NCI-H146 (cell line): ENCODE measurements at places on chromosomes 3 and 15.
A peak's percentile ranks its signal among the peaks of the same experiment; 100 is the strongest.

GRCh38 chr3:56954125-56954524 is 106.3 kb upstream of the SPATA12 start:
- DNase-seq: no peak

GRCh38 chr15:40902605-40903561 is 8.6 kb downstream of the VPS18 start:
- no peak for DNase-seq

DNA sequence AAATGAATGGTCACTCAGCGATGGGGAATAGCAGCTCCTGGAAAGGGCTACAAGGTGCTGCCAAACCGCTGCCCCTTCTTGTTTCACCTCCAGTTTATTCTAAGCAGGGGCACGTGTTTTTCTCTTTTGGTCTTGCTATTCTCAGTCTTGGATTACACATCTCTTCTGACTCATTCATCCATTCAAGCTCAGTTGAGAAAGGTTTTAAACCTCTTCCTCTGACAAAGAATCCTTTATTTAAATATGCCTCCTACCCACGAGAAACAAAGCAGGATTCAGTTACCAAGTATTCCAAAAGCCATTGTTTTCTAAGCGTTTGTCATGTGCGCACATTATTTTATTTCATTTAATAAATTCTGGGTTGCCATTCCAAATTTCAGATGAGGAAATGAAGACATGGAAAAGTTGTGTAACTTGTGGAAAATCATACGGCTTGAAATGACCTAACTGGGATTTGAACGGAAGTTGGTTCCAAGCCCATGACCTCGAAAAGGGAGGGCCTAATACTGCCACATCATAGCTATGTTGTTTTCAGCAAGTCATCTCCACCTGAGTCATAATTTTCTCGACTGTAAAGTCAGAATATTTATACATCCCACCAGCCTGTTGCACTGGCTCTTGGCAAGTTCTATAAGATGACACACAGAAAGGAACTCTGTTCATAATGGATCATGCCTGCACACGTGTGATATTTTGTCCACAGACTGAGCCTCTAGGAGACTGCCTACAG is 292.0 kb upstream of the SLCO3A1 start:
- DNase-seq: no peak

DNA sequence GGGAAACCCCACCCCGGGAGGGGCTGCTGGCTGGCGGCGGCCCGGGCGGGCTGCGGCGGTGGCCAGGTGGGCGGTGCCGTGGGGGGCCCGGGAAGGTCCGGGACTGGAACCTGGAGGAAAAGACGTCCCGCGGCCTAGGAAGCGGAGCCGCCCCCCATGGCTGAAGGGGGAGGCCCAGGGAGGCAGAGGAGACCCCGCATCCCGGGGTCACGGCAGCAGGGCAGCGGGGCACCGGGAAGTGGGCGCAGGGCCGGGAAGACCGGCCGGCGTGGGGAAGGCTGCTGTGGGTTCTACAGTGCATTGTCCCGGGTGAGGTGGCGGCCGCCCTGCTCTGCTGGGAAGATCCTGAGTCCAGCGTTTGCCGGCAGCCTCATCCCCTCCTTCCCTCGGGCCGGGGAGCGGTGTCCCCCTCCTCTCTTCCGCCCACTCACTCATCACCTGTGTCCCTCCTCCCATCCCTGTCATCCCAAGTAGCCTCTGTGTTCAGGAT is 525 bp upstream of the FSTL1 start:
- DNase-seq: no peak

DNA sequence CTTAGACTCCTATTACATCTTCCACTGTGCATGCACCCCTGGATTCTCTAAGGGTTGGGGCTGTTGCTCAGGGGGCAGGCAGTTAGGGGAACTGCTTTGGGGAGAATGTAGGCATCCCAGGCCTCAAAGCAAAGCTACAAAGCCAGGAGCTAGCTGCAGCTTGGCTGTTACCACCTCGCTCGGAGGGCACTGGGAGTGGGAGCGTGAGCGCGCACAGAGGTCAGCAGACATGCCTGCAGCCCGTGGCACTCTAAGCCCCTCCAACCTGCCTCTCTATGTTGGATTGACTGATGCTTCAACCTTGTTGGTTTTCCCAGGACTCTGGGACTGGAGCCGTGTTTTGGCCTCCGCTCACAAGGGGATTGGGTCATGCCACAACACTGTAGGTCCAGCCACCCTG is 69.8 kb downstream of the CPN2 start:
- DNase-seq: no peak

GRCh38 chr3:186217820-186218164 is 108.9 kb upstream of the ETV5 start:
- no peak for DNase-seq

DNA sequence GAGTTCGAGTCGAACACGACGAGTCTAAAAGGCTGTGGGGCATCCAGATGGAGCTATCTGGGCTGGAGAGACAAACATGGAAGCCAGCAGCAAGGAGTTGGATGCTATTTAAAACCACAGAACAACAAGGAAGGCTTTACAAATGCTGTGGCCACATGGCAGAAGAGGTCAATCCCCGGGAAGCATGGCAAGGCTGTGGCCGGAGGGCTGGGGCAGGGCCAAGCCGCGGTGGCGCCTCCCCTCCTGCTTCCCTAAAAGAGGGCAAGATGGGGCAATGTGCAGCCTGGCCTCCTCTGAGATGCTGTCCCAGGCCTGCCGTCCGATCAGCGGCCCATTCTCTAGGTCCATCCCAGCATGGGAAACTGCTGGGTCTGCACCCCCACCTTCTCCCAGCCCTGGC is 139.1 kb downstream of the SRGAP3 start:
- no peak for DNase-seq

DNA sequence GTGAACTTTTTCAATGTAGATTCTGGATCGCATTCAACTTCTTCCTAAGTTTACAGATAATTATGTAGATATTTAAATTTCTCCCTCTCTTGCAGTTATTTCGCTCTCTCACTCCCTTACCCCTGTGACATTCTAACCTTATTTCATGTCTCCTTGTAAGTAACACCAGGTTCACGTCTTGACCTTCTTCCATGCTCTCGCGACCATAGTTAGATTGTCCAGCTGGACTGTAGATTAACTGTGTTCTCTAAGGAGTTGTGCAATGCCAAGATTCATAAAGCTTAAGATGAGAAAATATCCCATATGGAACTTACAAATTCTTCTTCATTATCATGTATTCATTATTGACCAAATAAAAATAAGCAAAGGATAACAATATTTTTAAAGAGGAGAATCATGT is 430.5 kb downstream of the GABRG3 start:
- no peak for DNase-seq

DNA sequence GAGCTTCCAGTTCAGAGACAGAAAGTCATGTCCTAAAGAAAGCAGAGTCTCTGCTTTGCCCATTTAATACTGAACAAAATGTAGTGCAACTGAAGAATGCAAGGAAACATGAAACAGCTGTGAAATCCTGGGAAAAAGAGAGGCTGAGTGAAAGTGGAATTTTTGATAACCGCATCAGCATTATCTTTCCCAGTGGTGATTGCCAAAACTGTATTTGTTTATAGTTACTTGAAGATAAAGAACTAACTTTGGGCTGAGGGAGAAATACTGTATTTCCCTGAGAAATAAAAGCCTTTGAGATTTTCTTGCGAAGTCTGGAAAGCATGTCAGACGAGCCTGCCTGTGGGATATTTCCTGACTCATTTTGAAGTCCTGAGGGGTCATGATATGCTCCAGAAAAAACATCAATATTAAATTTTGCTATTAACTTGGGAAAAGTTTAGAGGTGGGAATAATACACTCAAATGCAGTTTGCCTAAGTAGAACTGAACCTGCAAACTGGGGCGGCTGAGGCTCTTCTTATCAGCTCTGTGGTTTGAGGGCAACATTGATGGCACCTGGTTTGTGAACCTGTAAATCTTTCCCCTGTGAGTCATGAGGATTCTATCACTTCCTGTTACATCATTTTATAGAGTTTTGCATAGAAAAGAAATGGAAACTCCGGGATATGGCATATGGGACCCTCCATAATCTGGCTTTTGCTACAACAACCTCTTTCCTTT is 855.3 kb downstream of the MCTP2 start:
- no peak for DNase-seq

DNA sequence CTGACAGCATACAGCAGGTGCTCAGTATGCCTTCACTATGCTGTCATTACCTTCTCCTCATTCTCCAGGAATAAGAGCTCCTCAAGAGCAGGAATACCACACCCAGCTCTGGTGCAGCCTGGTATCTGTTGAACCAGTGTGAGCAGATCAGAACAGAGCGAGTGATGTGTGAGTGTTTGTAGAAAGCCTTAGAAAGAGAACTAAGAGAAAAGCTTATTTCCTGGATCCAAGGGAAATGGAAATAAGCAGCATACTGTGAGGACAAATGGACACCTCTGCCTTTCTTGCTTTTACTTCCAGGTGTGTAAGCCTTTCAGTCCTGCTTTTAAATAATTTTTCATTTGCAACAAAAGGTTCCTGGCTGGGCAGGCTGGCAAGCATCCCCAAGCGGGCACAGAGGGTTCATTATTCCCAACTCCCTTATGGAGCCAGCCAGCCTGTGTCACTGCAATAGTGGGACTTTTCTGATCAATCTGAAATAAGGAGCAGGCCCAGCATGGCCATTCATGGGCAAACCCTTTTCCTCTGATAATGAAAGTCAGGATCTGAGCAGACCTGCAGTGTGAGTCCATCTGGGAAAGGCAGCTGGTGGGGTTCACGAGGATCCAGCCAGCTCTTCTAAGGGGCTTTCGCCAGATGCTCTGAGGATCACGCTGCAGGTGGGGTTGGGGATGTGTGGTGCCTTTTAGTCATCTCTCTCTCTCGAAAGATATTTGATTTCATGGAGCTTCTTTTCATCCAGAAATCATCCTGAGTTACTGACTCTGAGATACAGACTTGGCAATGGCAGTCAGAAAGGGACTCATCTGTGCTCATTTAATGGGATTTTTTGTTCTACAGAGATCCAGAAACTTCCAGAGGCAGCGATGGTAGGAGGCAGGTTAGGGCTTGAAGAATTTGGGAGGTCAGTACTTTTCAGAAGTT is 594.9 kb upstream of the CFAP20DC start:
- DNase-seq: no peak

- DNase-seq: no peak
Observed at GRCh38 chr3:178140531-178141304, 395.5 kb upstream of the KCNMB2 start.

DNA sequence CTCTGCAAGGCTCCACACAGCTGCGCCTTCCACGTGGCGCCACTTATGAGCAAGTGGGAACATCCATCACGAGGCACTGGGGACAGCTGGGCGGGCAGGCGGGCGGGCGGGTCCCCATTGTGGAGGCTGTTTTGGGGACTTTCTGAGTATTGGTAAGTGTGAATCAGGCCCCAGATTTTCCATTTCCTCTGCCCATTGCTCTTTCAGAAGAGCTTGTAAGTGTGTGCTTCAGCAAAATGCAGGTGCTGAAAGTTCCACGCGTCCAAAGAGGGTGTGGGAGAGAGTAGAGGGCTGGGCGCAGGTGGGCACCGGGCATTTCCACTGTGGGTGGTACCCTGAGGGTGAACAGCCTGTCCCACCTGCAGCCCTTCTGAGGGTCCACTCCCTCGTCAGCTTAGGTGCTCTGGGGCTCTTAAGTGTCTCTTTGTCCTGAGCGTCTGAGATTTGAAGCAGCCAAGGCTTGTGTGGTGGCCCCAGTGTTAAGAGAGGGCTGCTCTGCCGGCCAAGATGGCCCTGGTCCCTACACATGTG is 177.1 kb downstream of the RPLP1 start:
- no peak for DNase-seq

DNA sequence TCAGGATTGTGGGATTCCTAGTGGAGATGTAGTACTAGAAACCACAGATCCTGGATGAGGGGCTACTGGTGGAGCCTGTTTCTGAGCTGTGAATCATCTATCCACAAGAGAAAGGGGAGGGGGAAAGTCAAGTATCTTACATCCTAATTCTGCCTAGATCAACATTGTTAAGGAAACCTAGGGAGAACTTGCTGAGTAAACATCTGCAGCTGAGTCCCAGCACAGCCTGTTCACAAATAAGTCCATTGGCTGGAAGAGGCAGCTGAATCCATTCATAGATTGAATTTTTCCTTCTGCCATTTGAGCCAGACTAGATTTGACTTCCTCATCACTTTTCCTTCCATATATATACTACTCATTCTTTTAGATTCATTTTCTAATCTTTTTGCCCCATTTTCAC is 460.5 kb downstream of the TUSC7 start:
- DNase-seq: peak; percentile 22

GRCh38 chr3:2741516-2741915 is 368.7 kb downstream of the IL5RA start:
- no peak for DNase-seq

- no peak for DNase-seq
Observed at GRCh38 chr3:73695841-73696240, 71.1 kb upstream of the PDZRN3 start.

GRCh38 chr3:89654031-89654430 is 546.6 kb downstream of the EPHA3 start:
- no peak for DNase-seq

DNA sequence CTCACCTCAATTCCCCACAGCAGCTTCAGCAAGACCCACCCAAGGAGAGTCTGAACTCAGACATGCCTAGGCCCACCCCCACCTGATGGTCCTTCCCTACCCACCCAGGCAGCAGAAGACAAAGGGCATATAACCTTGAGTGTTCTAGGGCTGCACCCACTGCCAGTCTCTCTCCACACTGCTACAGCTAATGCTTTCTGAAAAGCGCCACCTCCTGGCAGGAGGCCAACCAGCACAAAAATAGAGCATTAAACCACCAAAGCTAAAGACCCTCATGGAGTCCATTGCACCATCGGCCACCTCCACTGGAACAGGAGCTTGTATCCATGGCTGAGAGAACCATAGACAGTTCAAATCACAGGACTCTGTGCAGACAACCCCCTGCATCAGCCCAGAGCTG is 11.3 kb upstream of the RPL39L start:
- peak; percentile 23 for DNase-seq

DNA sequence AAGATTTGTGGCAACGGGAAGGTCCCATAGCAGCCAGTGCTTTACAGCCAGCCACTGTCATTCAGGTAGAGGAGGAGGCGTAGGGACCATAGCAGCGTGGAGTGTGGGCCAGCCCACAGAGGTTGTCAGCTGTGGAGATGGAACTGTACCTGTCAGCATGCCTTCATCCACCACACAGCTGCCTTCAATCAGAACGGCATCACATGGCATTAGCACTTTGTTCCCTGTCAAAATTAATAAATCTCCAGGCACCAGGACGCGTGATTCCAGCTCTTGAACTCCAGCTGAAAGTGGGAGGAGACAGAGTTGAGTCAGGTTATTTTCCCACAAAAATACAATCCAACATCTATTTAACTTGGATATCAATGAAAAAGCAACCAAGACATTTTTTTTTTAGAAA is 84.0 kb downstream of the ATP13A4 start:
- no peak for DNase-seq

GRCh38 chr3:132509096-132509495 is 88.0 kb upstream of the ACKR4 start:
- no peak for DNase-seq

GRCh38 chr15:49901321-49901720 is 217.7 kb downstream of the ATP8B4 start:
- no peak for DNase-seq

- no peak for DNase-seq
Observed at GRCh38 chr15:62153228-62153627, 11.9 kb downstream of the C2CD4B start.

- DNase-seq: no peak
Observed at GRCh38 chr3:37795431-37796061, 66.1 kb upstream of the CTDSPL start.
